NB4 (cell line): ENCODE measurements at places on chromosomes 1 and 21.
A peak's percentile ranks its signal among the peaks of the same experiment; 100 is the strongest.

- DNase-seq: peak; percentile 86
Measured at GRCh38 chr1:206770531-206771337, at the start of gene IL19. TSS of gene IL19 (plus strand) at chr1:206770773. CDS start at chr1:206836663, 65,890 bp downstream.

- no peak for DNase-seq
Measured at GRCh38 chr1:113255720-113256347, 134.5 kb upstream of the MAGI3 start.

- DNase-seq: no peak
Measured at GRCh38 chr1:201332021-201332420, 45.5 kb downstream of the TNNT2 start.

DNA sequence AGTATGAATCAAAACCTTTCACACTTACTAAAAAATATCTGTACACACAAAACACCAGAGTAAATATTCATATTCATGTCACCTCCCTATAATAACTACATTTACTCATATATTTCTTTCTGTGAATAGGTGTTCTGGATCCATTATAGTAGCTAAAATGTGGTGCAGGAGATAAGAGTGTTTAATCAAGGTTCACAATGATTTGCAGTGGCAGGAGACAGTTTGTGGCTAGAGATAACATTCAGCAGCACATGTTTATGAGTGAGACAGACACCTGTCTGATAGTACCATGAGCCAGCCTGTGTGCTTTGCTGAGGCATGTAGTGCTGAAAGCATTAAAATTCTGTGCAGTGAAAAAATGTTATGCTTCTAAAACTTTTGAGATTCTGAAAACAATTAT is 410.3 kb downstream of the SRGAP2C start:
- no peak for DNase-seq

GRCh38 chr1:240001177-240001740 is 90.4 kb upstream of the FMN2 start:
- DNase-seq: no peak

- DNase-seq: peak; percentile 60
Measured at GRCh38 chr1:93346421-93346993, 800 bp downstream of the DR1 start.

GRCh38 chr1:2496087-2496622 is 20.1 kb downstream of the PLCH2 start:
- DNase-seq: no peak

DNA sequence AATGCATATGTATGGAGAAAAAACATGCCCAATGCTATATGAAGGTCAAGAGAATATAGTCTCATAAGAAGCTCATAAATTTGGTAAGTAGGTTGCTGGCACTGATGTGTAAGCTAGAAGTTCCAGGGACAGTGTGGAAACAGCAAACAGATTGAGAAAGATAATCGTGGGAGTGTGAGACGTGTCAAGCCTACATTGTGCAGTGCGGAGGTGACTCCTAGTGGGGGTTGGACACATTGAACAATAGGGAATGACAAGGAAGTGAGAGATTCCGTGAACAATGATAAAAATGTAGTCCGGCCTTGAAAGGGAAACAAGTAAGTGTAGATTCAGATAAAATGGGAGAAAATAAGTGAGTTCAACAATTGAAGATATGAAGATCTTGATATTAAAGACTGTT is 788.4 kb upstream of the PRMT6 start:
- DNase-seq: peak; percentile 25

DNA sequence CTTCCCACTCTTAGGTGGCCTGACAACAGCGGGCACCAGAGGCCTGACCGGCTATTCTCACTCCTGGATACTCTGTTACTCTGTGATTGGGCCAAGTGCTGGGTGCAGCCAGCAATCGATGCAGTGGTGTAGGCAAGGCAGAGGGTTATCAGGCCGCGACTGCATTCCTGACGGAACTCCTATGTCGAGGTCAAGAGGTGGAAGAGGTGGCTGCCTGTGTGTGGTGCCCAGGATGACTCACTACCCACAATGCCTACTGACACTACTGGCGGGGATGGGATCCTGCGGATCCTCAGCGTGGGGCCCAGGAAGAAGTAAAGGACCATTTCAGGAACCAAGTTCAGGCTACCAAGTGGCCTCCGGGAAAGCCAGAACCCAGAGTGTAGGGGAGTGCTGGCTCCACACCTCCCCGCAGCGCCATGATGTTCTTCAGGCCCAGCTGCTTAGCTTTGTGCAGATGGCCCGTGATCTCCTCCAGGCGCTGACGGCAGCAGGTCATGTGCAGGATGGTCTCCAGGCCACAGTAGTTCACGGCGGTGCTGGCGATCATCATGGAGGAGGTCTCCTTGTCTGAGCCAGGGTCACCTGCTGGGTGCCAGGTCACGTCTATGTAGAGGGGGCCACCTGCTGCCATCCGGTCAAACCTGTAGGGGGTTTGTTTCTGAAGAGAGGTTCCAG is 4.9 kb downstream of the MTHFR start:
- no peak for DNase-seq

- DNase-seq: no peak
Measured at GRCh38 chr1:6412896-6413295, 6.8 kb downstream of the HES2 start.

DNA sequence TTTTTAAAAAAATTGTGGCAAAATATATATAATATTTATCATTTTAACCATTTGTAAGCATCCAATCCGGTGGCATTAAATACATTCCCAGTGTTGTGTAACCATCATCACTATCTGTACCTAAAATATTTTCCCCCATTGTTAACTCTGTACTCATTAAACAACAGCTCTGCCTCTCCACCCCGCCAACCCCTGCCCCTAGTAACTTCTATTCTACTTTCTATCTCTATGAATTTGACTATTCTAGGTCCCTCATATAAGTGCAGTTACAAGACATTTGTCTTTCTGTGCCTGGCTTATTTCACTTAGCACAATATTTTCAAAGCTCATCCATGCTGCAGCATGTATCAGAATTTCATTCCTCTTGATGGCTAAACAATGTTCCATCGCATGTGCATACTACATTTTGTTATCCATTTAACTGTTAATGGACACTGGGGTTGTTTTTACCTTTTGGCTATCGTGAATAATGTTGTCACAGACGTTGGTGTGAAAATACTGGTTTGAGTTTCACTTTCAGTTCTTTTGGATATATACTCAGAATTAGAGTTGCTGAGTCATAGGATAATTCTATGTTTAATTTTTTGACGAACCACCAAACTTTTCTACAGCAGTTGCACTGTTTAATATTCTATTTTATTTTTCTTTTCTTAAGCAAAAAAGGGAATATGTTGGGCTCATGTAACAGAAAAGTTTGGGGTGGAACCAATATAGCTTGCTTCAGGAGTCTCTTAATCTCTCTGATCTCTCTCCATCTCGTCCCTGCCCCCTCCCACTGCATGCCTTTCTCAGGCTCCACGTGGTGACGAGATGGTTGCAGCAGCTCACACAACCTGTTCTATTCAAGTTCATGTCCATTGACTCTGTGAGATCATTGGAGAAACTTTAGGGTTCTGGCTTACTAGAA is 25.2 kb upstream of the RCAN1 start:
- no peak for DNase-seq

DNA sequence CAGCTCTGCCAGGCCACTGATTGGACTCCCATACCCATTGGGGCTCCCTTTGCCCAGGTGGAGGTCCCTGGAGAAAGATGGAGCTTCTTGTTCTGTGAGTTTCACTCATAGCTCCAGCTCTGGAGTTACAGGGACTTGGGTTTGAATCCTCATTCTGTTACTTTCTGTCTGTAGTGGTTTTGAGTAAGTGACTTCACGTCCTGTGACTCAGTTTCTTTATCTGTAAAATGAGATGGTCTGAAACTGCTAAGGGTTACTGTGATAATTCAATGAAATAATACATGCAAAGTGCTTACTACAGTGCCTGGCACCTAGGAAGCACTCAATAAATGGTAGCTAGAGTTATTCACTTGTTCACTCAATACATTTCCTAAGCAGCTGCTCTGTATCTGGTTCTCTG is 88.5 kb upstream of the SLC2A1 start:
- DNase-seq: no peak

DNA sequence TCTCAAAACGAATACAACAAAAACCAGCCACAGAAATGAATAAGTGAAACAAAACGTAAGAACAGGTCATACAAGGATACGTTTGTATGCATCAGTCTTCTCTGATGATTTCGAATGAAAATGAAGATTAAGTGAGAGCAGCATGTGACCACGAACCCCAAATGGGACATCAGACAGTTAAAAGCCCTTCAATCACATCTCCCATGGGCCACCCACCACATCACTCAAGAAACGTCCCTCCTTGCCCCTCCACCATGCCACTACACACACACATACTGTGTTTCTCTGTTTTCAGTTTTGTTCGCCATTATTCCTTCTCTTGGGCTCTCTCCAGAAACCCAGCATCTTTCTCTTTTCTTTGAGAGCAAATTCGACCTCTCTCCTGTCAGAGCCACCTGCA is 355.6 kb upstream of the KAZN start:
- DNase-seq: no peak

- DNase-seq: no peak
Measured at GRCh38 chr1:15184436-15185241, 31.1 kb downstream of the TMEM51 start.

- no peak for DNase-seq
Measured at GRCh38 chr1:201491896-201492511, 14.9 kb downstream of the CSRP1 start.

DNA sequence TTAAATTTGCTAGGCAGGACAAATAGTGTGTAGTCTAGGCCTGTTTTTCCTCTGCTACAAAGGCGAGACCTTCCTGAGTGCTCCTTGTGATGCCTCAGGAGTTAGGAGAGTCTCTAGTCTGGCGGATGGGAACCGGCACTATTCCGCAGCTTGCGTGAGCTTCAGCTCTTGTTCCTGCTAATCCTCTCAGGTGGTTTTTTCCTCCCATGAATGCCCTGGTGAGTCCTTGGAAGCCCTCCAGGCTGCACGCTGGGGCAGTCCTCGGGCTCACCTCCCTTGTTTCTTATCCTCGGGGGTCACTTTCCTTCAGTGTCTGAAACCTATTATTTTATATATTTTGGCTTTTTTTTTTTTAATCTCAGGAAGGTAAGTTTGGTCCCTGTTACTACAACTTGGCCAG is 28.2 kb downstream of the UTS2 start:
- no peak for DNase-seq

- no peak for DNase-seq
Measured at GRCh38 chr1:177048314-177049069, 116.0 kb downstream of the ASTN1 start.

DNA sequence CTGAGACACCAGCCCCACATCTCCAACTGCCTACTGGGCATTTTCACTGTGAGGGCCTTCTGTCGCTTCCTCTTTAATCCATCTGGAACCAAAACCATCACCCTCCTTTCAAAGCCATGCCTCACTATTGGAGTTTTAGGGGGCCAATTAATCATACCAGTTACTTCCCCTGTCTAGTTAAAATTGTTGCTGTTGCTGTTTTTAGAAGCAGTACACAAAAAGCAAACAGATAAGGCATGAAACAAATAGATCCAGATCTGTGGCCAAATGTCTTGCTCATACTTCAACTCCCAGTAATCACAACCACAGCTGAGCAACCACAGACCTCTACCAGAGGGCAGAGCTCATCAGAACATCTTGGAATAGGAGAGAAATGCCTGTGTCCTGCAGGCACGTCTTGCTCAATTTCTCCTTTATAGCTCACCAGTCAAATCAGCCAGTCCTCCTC is 133.8 kb upstream of the C1orf105 start:
- peak; percentile 14 for DNase-seq

DNA sequence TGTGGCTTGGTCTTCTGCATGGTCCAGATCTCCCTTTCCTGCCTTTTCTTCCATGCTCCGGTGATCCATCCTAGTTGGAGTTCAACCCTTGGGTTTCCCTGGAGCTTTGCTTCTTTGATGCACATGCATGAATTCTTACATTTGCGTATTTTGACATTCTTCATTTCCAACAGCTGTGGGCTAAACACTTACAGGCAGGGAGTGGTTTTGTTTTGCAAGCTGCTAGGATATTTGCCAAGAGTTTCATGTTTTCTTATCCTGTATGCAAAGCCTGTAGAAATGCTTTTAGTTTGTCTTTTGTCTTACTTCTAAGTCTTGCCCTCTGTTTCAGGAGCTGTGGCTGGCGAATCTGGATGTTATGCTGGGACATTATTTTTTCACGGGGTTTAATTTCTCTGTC is 90.3 kb upstream of the PAXBP1 start:
- DNase-seq: no peak

GRCh38 chr1:71424536-71424935 is 343.7 kb upstream of the ZRANB2 start:
- DNase-seq: no peak

DNA sequence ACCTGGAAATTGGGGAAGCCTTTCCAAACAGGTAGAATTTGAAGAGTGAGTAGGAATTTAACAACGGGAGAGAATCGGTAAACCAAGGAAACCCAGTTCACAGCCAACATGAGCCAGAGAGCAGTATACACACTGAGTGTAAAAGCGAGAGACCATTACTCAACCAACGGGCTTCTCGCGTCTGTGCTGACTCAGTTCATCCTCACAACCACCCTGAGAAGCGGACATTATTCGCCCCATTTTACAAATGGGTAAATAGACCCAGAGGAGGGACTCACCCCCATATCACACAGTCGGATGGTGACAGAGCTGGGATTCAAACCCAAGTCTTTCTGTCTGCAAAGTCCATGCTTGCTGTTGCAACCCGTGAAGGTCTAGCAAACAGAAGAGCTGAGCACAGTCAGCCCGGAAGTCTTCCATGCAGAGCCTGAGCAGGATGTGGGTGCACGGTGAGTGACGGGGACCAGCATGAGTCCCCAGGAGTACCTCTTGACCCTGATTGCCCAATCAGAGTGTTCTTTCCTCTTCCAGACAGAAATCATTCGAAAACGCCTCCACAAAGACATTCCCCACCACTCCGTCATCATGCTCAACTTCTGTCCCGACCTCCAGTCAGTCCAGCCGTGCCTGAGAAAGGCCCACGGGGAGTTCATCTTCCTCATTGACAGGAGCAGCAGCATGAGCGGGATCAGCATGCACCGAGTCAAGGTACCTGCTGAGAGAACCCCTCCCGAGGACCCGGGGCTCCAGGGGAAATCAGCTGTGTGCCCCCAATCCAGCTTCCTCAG is 32.3 kb downstream of the VWA5B1 start:
- DNase-seq: peak; percentile 79

- DNase-seq: no peak
Measured at GRCh38 chr1:43253173-43253572, 16.6 kb upstream of the TMEM125 start.

- DNase-seq: no peak
Measured at GRCh38 chr21:19018529-19018928, 614.9 kb upstream of the TMPRSS15 start.

- DNase-seq: peak; percentile 52
Measured at GRCh38 chr1:30881319-30882181, 27.0 kb downstream of the SDC3 start.

DNA sequence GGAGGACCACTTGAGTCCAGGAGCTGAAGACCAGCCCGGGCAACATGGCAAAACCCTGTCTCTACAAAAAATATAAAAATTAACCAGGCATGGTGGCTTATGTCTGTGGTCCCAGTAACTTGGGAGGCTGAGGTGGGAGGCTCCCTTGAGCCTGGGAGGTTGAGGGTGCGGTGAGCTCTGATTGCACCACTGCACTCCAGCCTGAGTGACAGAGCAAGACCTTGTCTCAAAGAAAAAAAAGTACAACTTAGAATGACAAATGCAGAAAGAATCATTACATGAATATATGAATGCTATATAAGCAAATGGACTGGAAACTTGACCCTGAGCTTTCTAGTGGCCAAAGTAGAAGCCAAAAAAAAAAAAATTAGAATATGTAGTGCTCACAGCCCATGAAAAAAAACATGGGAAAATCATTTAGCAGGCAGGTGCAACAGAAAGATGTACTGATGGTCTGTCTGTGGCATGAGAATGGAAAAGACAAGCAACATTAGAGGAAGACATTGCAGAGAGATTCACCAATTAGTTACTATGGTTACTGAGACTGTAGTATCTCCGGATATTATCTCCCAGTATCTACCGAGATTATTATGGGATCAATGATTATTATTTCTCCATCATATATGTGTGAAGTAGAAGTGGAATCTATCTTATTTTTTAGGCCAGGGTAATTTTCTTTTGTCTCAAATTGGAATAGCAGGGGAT is 19.2 kb downstream of the ELAPOR1 start:
- peak; percentile 37 for DNase-seq
